ENCODE measurements at places on chromosomes 3 and 15.

DNA sequence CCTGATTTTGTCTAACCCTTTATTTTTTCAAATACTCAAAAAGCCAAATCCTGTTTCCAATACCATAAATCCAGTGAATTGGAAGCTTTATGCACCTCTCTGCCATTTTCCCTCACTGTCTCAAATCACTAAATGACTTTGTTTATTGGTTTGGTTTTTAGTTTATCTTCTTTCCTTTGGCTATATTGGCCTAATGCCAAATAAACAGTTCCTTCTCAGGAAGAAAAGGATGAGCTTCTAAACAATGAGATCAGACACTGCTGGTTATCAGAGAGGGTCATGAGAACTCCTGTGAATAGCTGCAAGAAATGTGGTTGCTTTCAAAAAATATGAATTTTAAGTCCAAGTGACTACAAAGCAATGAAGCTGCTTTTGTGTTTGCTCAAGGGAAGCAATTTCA, 359.9 kb downstream of the MECOM start:
- DNase-seq: no peak

GRCh38 chr3:74591342-74591741, 23.1 kb downstream of the CNTN3 start:
- DNase-seq: no peak

DNA sequence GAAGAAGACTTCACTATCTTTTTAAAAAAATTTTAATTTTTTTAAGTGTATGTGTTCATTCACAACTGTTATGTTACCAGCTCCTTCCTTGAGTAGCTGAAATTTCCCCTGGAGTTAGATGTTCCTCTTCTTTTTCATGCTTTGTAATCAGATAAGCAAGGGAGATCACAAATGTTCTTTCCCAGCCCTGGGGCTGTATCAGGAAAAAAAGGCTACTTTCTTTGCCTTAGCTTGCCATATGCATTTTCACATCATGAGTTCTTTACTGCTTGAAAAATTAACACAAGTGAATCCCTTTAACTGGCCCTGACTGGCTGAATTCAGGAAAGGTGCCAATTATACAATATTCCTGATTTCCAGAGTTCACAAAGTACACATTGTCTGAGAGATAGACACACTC, 353.2 kb upstream of the ATP11B start:
- no peak for DNase-seq

GRCh38 chr3:111910806-111911205, 51.7 kb downstream of the PHLDB2 start:
- no peak for DNase-seq

DNA sequence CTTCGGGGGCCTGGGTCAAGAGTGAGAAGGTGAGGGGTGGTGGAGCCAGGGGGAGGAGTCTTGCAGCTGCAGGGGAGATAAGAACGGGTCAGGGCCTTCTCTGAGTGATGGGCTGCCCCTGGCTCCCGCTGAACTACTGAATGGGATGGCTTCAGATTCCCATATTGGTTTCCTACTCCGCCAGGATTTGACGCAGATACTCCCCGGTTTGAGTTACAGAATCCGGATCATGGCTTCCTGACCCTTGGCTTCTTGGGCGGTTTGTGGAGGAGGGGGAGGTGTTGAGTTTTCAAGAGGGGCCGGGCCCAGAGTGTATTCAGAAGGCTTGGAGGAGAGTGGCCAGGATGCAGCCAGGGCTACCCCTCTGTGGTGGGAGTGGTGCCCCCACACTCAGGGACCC, 119.9 kb upstream of the ATP2B2 start:
- no peak for DNase-seq

DNA sequence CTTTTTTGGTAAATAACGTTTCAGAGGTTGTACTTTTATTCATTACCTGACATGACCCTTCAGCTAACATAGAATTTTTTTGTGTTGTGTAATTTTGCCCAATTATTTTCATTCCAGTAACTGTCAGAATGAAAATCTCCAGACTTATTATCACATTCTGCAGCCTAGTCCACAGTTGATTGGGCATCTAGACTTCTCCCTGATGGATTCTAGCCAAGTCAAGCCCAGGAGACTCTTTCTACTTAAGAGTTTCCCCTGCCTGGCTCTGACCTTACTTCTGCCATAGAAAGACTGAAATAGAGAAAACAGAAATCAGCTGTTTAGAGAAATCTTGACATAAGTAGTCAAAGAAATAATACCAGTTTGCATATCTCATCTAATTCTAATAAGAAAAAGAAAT, 82.9 kb upstream of the CDAN1 start:
- DNase-seq: no peak

DNA sequence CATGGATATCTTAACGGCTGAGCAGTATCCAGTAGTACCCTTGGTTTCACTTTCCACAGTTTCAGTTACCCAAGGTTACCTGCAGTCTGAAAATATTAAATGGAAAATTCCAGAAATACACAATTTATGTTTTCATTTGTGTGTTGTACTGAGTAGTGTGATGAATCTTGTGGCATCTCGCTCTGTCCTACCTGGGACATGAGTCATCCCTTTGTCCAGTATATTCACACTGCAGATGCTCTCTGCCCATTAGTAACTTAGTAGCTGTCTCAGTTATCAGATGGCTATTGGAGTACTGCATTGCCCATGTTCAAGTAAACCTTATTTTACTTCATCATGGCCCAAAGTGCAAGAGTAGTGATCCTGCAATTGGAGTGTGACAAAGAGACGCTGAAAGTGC, 26.1 kb downstream of the GASK1A start:
- DNase-seq: no peak

Measured in activated CD8-positive, alpha-beta memory T cell treated with anti-CD3 and anti-CD28 coated beads for 1 hour (primary cell).